Vein endothelial cell (primary cell): ENCODE measurements at places on chromosomes 1 and 21. TPM values are rescaled to one million over a fixed set of nuclear protein-coding genes. Genes with fewer than 3 reads are reported as not detected.

Gene PRKAB2
- total RNA-seq: 7.2 and 8.1 TPM in 2 replicates

Gene MFAP2
- total RNA-seq: 26.2 and 54.5 TPM in 2 replicates

Gene HIVEP3
- total RNA-seq: 1.2 and 1.3 TPM in 2 replicates

Gene COL11A1
- total RNA-seq: under 0.01 TPM in 2 replicates

Gene TCP10L
- total RNA-seq: not detected in 2 replicates

Gene CD48
- not detected in 2 replicates for total RNA-seq

Gene PDC
- not detected in 2 replicates for total RNA-seq

Gene OXCT2
- total RNA-seq: 2.3 and 2.9 TPM in 2 replicates

Gene SLC27A3
- 11.6 and 16.0 TPM in 2 replicates for total RNA-seq
